ENCODE measurements at places on chromosomes 13 and 19. TPM values are rescaled to one million over a fixed set of nuclear protein-coding genes. Genes with fewer than 3 reads are reported as not detected.

GRCh38 chr19:1309977-1310852 is 24.5 kb downstream of the EFNA2 start:
- DNase-seq = no peak

GRCh38 chr13:75554464-75554863 is 4.9 kb downstream of the UCHL3 start:
- no peak for DNase-seq

The FBXO17 gene
- 20.1 TPM for total RNA-seq

- DNase-seq = no peak
These were observed 261.9 kb downstream of the KCNRG start for GRCh38 chr13:50277127-50277526.

- DNase-seq = peak; percentile 51
These were observed 8.7 kb upstream of the INSL3 start for GRCh38 chr19:17829855-17830566.

GRCh38 chr13:44402899-44403445 is 29.3 kb downstream of the SERP2 start:
- no peak for DNase-seq

- DNase-seq = no peak
These were observed 1.1 kb downstream of the SULT2A1 start for GRCh38 chr19:47885067-47885463.

DNA sequence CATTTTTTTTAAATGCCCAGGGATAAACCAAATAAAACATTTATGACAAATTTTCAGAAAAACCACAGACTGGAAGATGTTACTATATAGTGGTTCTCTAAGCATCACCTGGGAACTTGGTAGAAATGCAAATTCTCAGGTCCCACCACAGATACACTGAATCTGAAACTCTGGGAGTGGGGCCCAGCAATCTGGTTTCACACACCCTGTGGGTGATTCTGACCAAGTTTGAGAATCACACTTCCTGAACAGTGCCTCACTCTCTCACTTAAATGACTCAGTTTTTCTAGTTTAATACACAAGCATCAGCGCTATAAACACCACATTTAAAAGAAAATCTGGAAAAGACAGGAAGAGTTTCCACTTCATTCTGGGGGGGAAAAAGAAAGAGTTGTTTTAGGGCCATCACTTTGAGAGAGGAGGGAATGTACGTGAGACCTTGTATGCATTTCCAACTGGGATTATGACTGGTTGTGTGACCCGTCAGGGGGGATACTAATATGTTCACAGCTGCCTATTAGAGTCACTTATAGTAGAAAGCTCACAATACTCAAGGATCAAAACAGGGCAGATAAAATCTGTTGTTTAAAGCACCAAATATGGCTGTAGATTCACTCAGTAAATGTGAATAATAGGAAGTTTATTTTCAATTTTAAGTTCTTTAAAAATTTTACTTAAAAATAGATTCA is 567.7 kb downstream of the GPC6 start:
- DNase-seq = no peak

GRCh38 chr13:73223372-73223781 is 164.6 kb downstream of the KLF5 start:
- DNase-seq = no peak

Measured in kidney epithelial cell (primary cell).